Activated T-cell treated with anti-CD3 and anti-CD28 coated beads, Interleukin-2, amount 50 U/mL, for 4 hours (primary cell): ENCODE measurements at places on chromosomes 11 and 22.

DNA sequence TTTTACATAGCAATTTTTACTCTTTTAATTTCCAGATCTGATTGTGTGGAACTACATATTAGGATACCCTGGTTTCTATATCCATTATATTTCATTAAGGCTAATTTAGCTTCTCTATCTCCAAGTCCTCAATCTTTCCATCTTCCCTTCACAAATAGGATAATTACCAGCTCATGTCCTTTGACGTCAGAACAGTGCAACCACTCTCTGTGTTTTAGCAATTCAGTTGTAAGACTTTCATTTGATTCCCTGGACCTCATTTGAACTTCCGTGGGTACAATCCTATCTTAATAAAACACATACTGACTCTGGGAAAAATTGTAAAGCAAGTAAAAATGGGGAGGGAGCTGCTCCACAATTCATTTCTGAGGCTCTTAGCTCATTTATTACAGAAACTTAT is 52.8 kb downstream of the FAM76B start:
- no peak for DNase-seq

GRCh38 chr22:22870577-22871404 is 16.8 kb upstream of the IGLL5 start:
- DNase-seq: no peak

GRCh38 chr11:103528596-103528995 is 419.4 kb downstream of the DYNC2H1 start:
- no peak for DNase-seq

- no peak for DNase-seq
These were observed 48.4 kb downstream of the INSC start for GRCh38 chr11:15163136-15163535.

- DNase-seq: no peak
These were observed 589.2 kb downstream of the BRD1 start for GRCh38 chr22:49238181-49239141.

DNA sequence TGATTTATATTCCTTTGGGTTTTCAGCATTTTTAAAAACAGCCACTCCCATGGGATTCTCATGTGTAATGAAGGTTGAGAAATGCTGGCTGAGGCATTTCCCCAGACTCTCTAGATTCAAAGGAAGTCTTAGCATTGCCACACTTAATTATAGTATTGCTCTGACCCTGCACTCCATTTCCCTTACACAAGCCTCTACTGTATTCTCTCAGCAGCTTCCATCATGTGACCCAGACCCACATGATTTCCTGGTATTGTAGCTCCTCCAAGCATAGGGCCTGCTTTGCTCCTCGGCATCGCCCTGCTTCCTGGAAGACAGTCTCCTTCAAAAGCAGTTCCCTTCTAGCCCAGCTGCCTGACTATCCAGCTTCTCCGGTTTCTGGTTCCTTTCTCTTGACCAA is 261.5 kb downstream of the LARGE1 start:
- DNase-seq: no peak

DNA sequence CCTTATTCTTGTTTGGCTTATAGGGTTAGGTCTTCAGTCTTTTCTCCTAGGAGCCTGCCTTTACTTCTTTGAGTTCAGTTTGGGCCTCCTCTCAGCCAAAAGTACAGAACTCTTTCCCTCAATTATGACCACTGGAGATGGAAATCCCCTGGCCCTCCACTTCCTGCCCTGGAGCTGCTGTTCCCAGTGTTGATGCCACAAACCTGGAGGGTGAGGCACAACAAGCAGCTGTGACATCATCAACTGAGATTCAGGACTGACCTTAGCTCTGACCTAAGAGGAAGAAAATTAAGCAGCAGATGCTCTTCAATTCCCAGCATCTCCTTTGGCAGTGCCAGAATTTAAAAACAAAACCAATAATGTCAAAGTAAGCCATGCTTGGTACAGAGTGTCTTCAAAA is 3.0 kb downstream of the ABTB2 start:
- DNase-seq: no peak
